ENCODE measurements at places on chromosomes 2 and 18.

DNA sequence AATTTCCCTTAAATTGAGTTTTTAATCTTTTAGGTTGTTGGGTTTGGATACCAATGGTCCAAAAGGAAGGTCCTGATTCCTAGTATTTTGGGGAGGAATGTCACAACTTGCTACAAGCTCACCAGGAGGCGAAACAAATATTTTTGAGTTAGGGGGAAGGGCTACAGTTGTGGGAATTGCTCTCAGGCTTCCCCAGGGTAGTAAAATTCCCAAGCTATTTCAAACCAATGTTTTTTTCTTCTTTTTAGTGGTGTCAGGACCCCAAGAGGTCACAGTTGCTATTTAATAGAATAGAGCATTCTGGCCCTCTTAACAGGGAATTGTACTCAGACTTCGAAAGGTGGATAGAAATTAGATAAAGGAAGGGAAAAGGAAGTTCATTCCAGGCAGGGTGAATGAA is 68.5 kb upstream of the ST3GAL5 start:
- DNase-seq, result no peak

DNA sequence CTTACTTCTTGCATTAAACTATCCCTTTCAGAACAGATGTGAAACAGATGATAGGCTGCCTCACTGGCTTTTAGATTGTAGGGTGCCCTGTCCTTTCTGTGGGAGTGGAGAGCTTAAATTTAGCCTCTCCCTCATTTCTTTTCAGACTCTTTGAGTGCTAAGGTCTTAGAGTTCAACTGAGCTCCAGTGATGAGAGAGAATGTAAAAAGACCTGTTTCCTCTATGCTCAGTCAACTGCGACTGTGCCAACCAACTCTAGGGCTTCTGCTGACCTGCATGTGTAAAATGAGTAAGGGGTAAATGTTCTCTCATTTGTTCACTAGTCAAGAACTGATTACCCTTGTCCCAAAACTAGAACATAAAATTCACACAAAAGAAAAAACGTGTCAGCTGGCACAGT is 104.8 kb upstream of the TGFA start:
- DNase-seq, result no peak

GRCh38 chr2:157838442-157839161 is 37.5 kb downstream of the ACVR1 start:
- no peak for DNase-seq

DNA sequence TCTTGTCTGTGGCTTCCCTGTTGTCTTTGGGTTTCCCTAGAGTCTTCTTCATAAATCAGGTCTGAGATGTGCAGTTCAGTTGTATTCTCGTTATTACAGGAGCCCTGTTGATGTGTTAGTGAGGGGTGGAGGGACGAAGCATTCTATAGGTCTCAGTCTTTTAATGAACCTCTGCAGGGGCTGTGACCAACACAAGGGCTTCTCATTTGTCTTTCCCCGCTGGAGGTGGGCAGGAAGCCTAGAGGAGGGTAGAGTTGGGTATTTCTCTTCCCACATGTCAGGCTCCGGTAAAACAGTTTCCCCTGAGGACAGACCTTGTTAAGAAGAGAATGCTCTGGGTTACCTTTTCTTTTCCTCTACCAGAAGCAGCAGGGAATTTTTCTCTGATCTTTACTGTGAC is 31.2 kb downstream of the PROC start:
- no peak for DNase-seq

DNA sequence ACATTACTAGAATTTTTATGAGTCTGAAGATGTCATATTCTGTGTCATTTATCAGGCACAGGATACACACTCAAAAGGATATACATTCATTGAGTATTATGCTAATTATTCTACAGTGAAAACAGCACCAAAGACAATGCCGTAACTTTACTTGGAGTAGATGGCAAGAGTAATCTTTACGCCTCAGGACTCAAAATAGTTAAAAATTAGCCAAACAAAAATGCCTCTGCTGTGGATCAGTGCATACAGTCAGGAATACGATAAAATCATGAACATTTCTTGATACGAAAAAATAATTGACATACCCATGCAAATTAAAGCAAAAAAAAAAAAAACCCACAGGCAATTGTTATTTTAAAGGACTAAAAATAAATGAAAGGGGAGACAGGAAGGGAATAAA is 129.7 kb downstream of the NETO1 start:
- DNase-seq, result no peak

DNA sequence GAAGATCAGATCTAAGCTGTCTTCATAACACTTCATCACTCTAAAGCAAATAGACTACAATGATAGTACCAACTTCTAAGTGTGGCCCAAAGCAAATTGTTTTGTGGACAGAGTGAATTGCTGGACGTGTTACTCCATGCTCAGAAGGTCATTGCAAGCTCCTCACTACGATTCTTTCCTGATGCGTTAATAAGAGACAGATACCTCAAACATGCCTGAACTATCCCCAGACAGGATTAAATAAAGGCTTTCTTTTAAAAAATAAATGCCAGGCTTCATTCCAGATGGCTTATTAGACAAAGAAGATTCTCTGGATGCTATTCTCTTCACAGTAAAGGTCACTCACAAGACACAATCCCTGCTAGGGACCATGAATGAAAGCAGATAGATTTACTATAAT is 621.2 kb downstream of the DCDC2C start:
- no peak for DNase-seq

DNA sequence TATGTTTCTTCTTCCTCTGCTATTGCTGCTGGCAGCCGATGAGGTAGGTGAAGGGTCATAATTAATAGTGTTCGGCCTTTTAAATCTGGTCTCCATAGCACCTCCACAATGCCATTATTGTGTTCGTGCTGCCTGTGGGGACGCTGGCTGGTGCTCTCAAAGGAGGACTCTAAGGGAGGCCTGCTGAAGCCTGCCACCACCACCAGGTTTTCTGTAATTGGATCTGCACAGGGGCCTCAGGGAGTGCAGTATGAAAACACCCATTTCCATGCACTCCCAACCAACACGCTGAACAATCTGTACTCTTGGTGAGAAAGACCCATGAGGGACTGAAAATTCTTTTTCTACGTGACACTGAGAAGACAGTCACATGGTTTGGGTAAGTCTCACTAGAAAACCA is 17.6 kb upstream of the CLIP4 start:
- no peak for DNase-seq

DNA sequence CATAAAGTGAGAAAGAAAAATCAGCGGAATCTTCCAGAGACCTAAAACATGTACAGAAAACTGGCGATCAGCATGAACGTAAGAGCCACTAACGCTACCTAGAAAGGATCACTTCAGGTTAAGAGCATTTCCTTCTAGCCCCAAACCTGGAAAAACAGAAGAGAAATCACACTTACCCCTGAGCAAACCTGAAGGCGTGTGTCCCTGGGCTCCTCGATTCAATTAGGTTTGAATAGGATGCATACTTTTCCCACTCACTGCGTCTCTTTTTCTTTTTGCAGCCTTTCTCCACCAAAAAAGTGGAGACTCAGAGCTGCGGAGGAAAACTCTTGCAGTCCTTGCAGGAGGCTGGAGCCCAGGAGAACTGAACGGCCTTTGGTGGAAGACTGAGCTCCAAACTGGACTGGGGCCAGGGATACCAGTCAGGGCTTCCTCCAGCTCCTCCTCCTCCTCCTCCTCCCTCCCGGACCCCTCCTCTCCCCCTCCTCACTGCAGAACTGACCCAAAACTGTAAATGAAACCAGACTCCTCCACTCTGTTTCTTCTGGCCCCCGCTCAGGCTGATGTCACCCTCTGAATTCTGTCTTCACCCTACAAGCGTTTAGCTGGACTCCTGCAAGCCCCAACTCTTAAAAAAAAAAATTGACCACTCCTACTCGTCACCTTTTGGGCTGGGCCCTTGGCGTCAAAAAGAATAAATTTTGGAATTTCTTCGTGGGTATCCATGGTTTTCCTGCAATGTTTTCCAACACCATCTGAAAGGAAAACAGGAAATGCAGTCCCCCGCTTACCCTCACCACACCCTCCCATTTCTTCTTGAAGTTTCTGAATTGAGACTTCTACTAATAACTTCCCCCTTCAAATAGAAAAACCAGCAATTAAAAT is at the start of gene COL6A3:
TSS of gene COL6A3 (minus strand) at position 388 of the 885 bp plus-strand sequence. CDS start 17,347 bp downstream, outside the sequence.
- DNase-seq, result no peak

DNA sequence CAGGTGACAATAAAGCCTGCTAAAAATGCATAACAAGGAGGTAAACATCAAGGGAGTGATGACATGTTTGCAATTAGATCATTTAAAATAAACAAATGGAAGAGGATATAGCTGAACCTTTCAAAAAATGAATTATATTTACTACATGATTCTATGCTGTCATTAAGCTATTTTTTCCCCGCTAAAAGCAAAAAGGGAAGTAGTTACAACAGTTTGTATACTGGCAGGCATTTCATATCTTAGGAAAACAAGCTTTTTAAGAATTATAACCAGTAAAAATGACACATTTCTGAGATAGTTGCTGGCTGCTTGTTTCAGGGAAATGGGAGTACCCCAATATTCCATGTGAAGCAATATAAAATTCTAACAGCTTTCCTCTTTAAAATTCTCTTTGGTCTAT is 89.1 kb upstream of the ITGB6 start:
- DNase-seq, result no peak

DNA sequence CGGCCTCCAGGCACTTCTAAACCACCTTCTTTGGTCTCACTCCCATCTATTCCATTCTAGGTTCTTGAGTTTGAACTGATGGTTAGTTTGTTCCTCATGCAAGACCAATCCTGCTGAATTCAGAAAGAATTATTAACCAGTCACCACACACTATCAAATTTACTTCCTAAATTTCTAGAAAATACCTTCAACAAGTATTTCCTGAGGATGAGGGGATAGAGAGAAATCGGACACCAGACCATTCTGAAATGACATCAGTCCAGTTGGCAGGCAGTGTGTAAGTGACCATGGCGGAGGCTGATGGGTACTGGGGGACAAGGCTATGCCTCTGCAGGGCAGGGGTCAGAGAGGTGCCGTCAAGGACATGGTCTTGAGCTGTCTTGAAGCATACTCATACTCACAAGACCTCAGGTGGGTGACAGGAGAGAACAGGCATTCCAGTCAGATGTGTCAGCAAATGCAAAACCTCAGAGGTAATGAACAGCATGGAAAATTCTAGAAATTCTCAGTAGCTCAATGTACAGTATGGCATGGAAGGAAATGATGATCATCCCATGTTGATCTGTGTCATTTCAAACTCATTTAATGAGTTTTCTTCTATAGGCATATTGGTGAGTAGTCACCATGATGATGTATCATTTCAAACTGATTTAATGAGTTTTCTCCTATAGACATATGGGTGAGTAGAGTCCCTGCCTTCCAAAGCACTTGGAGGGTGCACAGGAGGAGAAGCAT is 119.6 kb downstream of the DDX1 start:
- no peak for DNase-seq

GRCh38 chr2:172358691-172359556 is 68.5 kb upstream of the ITGA6 start:
- DNase-seq, result no peak

GRCh38 chr2:149735237-149735958 is 147.8 kb upstream of the MMADHC start:
- DNase-seq, result no peak

DNA sequence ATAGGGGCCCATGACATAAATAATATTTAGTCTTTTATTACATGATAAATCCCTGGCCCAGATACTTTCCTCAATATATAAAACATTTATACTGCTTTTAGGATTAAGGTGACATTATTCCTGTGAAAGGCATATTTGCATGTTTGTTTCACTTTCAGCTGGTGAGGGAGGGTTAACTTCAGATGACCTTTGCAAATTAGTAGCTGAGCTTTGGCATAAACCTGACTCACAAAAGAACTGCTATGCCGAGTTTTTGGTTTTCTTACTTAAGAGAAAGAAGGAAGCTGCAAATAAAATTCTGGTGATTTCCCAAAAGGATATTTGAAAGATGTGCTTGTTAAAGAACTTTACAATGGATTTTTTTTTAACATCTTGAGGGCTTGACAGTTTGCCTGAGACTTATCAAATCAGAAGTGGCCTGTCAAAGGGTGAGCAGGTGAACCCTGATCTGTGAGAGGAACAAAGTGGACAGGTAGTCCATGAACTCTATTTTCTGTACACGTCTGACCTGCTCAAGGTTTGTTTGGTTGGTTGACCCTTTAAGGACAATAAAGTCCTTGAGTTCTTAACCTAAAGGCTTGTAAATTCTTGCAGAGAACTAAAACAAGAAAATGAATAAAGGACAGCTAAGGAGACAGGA is 93.5 kb downstream of the FAM124B start:
- no peak for DNase-seq

DNA sequence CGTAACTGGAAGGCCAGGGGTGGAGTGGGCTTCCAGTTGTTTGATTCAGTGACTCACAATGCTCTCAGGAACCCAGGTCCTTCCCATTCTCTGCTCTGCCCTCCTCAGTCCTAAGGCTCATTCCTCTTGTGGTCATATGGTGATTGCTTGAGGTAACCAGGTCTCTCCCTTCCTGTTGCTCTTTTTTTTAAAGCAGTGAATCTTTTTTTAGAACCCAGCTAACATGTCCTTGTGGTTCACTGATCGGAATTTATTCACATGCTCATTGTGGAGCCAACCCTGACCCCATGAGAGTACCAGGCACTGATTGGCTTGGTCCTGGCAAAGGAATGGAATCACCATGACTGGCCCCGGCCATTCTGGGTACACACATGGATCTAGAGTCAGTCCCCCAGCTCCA is 7.4 kb downstream of the THNSL2 start:
- no peak for DNase-seq

- DNase-seq, result no peak
These were observed 16.9 kb upstream of the RNU4ATAC start for GRCh38 chr2:121513597-121514333.

- DNase-seq, result no peak
These were observed 23.8 kb downstream of the GRHL1 start for GRCh38 chr2:9975328-9975727.

GRCh38 chr2:235810252-235810651 is 316.4 kb downstream of the AGAP1 start:
- no peak for DNase-seq

All from naive B cell (primary cell).